ENCODE measurements at places on chromosomes 1 and 21. TPM values are rescaled to one million over a fixed set of nuclear protein-coding genes. Genes with fewer than 3 reads are reported as not detected.

- no peak for DNase-seq
These were observed 4.5 kb downstream of the FOXE3 start for GRCh38 chr1:47420547-47420946.

GRCh38 chr1:206633708-206634121 lies 1.6 kb upstream of the DYRK3 start:
- no peak for DNase-seq

- no peak for DNase-seq
These were observed 93.2 kb downstream of the PAX7 start for GRCh38 chr1:18723701-18724411.

GRCh38 chr1:107689733-107690132 lies 275.2 kb downstream of the VAV3 start:
- no peak for DNase-seq

DNA sequence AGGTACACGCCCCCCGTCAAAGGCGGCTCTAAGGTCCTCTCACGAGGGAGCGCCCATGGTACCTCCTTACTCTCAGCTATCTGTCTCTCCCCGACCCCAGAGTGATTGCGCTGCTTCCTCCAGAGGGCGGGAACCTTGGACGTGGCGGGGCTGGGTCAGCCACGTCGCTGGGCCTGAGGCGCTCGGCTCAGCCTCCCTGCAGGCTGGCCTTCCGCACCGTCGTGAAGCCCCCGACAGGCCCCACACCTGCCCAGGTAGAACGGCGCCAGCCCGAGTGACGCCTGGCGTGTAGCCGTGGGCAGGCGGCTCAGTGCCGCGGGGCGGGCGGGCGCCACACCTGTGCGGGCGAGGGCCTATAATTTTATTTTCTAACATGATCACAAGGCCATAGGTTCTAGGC lies 122.2 kb upstream of the BEND5 start:
- no peak for DNase-seq

DNA sequence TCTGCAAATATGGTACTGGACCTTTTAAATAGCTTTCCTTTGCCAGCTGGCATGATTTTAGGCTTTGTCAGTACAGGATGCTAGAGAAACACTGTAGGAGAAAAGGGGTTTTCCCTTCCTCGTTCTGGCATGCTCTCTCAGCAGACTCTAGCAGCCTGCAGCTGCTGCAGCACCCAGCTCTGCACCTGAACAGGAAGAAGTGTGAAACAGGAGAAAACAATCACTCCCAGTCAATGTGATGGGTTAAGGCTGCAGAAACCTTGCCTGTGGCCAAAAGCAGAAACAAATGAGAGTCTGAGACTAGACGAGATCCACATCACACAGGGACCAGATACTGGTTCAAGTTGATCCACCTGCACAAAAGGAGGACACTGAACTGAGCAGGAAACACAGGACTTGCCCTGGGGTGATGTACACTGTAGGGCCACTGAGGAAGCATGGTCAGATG lies 21.2 kb downstream of the OVGP1 start:
- DNase-seq, result peak; percentile 83

DNA sequence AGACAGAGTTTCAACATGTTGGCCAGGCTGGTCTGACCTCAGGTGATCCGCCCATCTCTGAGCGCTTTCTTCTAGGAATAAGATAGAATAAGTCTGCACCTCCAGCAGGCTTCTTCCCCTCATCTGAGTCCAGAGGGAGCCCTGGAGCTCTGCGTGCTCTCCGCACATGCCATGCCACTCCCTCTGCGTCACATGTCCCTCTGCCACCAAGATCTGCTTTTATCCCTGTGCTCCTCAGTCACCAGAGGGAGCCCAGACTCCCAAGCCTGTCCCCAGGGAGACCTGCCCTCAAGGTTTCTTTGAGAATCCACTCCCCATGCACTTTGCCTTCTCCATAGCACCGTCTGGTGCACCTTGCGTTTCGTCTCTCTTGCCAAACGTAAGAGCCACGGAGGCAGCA lies 213.0 kb downstream of the CAMTA1 start:
- peak; percentile 31 for DNase-seq

GRCh38 chr1:224300346-224300745 lies 29.6 kb downstream of the NVL start:
- DNase-seq, result no peak

GRCh38 chr1:24455272-24455671 lies 39.7 kb downstream of the NIPAL3 start:
- DNase-seq, result no peak

DNA sequence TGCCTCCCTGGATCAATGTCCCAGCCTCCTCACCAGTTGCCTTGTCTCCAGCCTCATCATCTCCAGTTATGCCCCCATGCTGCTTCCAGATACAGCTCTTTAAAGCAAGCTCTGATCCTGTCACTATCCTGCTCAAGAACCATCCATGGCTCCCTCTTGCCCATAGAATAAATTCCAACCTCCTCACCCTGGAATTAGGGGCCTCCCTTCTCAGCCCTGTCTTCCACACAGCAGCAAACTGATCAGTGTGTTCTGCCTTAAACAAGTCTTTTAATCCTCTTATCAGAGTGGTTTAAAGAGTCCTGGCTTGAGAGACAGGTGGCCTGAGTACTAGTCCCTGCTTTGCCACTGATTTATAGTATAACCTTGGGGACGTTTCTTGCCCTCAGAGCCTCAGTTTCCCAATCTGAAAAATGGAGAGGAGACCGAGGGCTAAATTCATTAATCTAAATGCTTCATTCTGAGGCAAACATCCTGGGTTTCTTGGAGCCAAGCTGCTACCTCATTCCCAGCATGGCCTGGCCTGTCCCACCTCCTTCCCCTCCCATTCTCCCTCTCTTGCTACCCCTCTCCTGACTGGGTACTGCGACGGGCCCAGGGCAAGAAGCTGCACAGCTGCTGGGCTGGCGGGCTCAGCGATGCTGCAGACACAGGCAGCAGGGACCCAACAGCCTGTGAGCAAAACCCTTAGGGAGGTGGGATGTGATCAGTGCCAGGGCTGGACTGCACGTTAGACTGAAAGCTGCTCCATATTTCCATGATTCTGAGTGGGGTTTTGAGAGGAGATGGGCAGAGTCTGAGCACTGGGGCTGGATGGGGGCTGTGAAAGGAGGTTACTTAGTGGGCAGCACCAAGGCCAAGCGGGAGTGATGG lies 221.4 kb downstream of the PTPRU start:
- peak; percentile 47 for DNase-seq

- no peak for DNase-seq
These were observed 2.3 kb downstream of the KCNC4 start for GRCh38 chr1:110212169-110213142.

MLLT11 gene
- total RNA-seq, result 1.1 TPM

ADAMTSL4 gene
- total RNA-seq, result 12.4 TPM

SAMD13 gene
- 1.3 TPM for total RNA-seq

OR2T11 gene
- total RNA-seq, result 1.4 TPM

All from spleen (tissue), 13 donors.